ENCODE measurements at places on chromosomes 4 and X.

- peak; percentile 7 for DNase-seq
Measured at GRCh38 chr4:93897559-93897958, 69.0 kb downstream of the ATOH1 start.

DNA sequence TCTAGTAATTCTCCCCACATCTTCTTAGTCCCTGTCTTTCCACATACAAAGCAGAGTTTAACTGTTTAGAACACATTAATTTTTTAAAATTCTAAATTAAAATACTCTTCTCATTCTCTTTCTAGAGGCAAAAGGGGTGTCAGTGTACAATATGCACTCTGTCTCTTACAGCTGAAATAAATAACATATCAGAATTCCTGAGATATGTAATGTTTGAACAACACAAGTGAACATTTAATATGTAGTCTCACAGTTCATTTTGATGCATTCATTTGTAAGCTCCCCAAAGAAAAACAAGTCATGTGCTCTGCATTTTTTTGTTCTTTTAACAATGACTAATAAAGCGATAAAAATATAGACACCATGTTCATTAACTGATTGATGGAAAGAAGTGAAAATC, 19.7 kb upstream of the SULT1B1 start:
- DNase-seq, result no peak

DNA sequence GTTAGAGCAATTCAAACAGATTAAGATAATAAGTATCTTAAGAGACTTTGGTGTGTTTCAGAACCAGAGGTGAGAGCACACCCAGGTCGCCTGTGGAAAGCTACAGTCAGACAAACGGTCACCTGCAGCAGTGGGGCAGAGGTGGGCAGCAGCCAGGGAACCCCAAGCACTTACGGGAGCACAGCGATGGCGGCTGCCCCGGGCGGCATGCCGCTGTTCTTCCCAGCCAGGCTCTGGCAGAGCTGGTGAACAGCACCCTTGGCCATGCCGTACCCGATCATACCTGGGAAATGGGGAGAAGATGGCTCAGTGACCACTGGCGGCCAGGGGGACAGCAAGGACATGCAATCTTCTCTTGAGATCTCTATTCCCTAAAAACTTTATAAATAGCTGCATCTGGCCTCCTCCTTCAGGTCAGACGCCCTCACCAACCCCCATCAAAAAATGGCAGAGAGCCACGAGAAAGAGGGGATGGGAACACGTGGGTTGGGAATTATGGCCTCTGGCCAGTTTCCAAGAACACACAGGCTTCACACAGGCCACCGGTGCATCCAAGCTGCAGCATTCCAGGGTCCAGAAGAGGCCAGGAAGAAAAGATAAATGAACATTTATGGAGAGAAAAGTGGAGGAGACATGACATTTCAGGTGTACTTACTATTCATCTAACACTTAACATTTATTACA, 19.7 kb downstream of the QDPR start:
- no peak for DNase-seq

DNA sequence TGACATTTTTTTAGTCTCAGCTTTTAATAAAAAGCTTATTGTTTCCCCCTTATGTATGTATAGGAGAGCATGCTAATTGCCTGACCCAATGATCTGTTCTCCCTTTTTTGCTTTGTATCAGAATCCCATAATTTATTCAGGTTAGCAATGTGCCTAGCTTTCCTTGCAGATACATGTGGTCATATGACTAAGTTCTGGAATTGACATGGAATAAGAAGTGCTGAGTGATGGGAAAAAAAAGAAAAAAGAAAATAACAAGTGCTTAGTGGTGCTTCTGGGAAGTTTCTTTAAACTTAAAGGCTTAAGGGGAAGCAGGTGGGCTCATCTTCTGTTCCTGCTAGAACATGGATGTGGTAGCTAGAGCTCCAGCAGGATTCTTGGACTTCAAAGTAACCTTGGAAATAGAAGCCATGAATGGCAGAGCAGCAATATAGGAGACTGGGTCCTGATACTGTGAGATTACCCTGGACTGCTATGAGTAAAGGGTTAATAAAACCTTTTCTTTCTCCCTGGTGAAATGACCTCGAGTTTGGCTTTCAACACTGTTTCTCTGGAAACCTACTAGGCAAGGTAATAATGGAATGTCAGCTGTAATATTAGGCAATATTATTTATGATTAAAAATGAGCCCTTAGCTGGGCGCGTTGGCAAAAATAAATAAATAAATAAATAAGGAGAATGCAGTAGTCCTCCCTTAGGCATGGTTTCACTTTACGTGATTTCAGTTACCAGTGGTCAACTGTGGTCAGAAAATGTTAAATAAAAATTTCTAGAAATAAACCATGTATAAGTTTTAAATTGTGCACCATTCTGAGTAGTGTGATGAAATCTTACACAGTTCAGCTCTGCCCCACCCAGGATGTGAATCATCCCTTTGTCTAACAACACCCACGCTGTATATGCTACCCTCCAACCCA, 16.7 kb upstream of the RBM41 start:
- peak; percentile 74 for DNase-seq

GRCh38 chr4:73648478-73648877, 28.2 kb upstream of the RASSF6 start:
- DNase-seq, result no peak

DNA sequence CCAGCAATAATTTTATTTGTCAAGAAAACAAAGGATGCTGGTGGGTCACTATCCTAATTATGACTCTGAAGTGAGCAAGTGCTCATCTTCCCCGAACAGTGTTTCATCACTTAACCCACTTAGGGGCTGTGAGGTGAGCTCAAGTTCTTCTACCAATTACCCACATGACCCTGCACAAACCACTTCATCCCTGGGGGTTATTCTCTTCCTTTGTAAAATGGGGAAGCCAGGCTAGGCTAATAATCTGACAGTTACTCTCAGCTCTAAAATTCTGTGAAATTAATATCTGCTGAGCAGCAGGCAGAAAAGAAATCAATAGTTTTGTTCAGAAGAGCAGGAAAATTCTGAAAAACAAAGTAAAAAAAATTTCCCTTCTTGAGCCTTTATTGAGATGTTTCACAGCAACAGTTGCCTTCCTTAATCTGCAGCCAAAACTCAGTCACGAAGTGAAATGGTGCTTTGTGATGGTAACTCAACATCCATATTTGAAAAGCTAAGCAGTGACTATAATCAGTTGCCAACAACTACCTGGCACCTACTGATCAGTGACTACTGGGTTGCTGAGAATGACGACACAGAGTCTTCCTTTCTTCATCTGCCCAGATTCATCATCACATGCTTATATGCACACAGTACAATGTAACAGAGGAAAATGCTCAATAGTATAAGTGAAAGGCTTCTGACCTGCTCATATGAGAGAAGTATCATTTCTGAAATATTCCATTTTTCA, 24.1 kb downstream of the ATP8A1 start:
- DNase-seq, result no peak

DNA sequence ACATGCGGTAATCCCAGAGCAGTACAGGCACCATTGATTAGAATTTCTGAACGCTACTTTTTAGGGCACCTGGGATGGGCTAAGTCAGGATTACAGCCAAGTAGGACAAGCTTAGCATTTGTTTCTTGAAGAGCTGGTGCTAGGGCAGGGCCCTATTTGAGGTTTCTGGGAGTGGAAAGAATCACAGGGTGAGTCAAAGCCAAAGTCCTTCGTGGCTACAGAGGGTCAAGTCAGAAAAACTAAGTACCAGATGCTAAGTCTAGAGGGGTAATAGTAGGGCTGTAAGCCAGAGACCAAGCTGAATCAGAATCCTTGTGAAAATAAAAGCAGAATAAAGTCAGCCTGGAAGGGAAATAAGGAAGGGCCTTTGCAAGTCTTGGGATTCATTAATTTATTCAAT, 448.6 kb downstream of the ZIC3 start:
- DNase-seq, result no peak

GRCh38 chr4:184283659-184284335, 66.1 kb upstream of the ENPP6 start:
- DNase-seq, result no peak

DNA sequence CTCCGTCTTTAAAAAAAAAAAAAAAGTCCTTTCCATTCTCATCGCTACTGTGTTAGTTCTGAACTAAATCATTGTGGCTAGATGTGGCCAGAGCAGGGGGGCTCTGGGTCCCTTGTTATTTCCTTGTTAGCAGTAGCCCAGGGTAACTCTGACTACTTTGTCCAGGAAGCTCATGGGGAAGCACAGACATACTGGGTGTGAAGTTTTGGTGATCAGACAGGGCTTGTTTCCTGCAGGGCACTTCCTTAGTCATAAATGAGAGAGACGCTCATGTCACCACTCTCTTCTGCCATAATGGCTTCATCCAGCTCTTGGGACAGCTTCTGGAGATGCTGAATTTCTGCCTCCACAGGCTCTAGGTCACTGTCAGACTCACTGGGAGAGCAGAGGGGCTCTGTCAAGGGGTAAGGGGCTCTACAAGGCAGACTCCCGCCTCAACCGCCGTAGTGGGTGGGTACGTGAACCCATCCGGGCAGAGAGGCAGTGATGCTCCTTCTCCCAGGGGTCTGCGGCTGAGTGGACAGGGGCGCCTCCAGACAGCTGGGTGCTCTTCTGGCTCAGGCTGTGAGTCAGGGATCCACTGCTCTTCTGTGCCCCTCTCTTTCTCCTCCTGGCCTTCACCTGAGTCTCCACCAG, 12.9 kb downstream of the STIM2 start:
- DNase-seq, result no peak

DNA sequence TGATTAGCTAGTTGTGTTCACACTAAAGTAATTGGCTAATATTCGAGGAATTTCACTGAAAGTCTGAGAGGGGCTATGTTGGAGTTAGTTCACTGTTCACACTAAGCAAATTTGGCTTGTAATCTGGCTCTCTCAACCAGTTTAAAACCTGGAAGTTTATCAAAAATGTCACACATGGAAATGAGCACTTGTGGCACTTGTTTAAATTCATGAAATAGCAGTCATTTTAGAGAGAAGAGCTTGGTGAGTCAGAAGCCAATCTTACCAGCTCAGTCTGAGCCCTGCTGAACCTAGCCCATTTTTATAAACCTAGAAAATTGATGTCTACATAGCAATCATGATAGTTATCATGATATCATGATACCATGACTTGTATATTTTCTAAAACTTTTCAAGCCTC, 90.7 kb upstream of the JADE1 start:
- DNase-seq, result peak; percentile 24

DNA sequence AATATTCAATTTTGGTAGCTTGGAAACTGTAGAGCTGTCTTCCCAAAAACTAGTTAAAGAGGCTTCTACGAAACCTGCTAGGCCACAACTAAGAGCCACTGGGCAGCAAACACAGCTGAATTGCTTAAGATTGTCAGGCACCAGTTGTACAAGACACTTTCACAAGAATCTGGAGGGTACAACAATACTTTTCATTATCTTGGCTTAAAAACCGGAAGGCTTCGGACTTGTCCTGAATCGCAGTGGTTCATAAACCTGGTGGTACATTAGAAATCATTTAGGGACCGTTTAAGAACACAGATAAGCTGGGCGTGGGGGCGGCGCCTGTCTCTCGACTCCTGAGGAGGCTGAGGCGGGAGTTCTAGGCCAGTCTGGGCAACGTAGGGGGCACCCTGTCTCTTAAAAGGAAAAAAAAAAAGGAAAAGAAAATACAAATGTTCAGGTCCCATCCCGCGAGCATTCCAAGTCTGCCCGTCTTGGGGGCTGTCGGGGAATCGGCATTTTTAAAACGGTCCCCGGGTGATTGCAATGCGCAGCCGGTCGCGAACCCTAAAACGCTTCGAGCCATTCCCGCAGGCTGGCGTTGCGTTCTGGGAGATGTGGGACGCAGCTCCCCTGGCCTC, 763 bp downstream of the PYURF start:
- peak; percentile 52 for DNase-seq

DNA sequence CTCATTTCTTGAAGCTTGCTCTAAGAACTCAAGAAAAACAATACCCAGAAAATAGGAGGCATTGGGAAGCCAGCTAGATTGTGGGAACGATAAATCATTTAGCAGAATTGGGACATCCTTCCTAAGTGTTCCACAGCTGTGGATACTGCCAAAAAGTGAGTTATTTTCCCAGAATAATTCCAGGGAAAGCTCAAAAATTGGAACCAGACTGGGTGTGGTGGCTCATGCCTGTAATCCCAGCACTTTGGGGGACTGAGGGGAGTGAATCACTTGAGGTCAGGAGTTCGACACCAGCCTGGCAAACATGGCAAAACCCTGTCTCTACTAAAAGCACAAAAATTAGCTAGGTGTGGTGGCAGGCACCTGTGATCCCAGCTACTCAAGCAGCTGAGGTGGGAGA, 68.2 kb upstream of the GK2 start:
- no peak for DNase-seq

DNA sequence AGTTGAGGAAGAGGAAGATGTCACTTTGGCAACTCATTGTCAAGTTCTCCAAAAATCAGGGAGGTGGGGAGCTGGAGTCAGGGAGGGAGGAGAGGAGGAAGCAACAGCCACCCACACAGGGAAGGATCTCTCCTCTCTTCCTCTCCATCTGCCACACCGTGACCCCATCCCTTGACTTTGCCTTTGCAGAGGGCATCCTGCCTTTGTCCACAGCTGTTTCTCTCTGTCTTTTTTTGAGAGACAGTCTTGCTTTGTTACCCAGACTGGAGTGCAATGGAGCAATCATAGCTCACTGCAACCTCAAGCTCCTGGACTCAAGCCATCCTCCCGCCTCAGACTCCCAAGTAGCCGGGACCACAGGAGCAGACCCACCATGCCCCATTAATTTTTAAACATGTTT, 276.0 kb downstream of the SHOX start:
- DNase-seq, result no peak

DNA sequence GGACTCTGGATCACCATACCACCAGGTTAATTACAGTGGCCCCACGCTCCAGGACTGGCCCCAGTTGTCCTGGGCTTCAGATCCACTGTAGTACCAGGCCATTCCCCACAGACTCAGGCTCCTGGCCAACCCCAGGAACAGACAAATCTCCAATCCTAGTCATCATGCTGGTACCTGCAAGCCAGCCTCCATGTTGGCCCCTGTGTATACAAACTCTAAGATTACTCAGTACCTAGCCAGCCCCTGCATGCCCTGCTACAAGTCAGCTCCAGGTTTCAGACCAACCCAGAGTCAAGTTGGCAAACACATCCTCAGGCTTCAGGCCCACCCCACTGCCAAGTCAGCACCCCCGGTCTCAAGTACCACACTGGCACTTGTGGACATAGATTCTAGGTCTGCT, 85.9 kb downstream of the KLF8 start:
- DNase-seq, result no peak

GRCh38 chr4:146155152-146155724, 20.3 kb upstream of the LSM6 start:
- DNase-seq, result no peak

GRCh38 chrX:71017396-71017939, 50.7 kb downstream of the SNX12 start:
- DNase-seq, result no peak

GRCh38 chrX:41759817-41760216, 35.8 kb downstream of the GPR82 start:
- peak; percentile 37 for DNase-seq

Measured in ELR (cell line).